ENCODE measurements at places on chromosomes 7 and 10.

DNA sequence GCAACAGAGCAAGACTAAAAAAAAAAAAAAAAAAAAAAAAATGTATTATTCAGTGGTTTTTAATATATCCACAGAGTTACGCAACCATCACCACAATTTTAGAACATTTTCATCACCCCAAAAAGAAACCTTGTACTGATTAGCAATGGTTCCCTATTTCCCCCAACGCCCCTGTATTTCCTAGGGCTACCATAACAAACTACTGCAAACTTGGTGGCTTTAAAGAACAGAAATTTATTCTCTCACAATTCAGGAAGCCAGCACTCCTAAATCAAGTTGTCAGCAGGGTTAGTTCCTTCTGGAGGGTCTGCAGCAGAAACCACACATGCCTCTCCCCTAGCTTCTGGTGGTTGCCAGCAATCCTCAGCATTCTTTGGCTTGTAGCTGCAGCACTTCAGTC is 5.9 kb upstream of the NUP42 start:
- DNase-seq: no peak

- DNase-seq: no peak
Measured at GRCh38 chr10:93143281-93143680, 69.6 kb downstream of the CYP26A1 start.

DNA sequence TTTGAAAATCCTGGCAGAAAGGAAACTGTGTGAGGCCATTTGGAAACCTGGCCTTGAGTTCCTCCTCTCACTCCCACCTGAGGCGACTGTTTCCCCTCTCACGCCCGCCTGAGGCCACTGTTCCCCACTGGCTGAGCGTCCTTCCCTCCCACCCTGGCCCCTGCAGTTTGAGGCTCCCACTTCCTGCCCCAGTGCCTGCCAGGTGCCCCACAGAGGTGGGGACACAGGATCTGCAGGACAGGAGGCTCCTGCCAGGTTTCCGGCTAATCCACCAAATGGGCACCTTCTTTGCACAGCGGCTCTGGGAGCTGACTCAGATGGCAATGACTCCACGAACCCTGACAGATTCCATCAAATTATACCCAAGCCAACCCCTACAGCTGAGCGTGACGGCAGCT is 24.3 kb upstream of the LARP4B start:
- no peak for DNase-seq

GRCh38 chr10:111234914-111235302 is 158.1 kb downstream of the ADRA2A start:
- DNase-seq: no peak

GRCh38 chr7:13181216-13181615 is 493.8 kb downstream of the ARL4A start:
- no peak for DNase-seq

DNA sequence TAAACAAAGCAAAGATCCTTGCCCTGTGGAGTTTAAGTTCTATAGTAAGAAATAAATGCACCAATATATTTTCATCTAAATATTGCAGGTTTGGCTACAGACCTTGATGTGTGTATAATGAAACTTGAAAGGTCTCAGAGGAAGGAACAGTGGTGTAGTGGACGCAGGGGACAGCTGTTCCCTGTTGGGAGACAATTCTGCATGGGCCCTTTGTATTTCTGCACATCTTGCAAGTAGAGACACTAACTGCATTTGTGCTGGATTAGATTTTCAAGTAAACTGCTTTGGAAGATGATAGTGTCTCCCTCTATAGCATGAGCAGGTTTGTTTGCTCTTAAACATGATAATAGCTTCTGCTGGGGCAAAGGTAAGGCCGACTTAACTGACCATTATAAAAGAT is 57.5 kb upstream of the FAM133B start:
- no peak for DNase-seq

DNA sequence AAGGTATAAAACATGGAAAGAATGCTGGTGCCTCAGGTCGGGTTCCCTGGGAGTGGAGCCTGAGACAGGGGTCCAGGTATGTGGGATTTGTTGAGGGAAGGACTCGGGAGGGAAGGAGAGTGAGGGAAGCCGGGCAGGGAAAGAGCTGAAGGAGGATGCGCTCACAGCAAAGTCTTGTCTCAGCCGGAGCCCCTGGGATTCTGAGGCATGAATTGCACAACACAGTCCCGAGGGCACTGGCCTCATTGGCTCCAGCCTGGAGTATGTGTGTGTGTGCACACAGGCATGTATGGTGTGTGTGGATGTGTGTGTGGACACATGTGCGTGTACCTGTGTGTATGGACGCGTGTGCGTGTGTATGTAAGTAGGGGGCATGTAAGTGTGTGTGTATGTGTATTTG is 87.4 kb downstream of the WDFY4 start:
- DNase-seq: no peak

GRCh38 chr10:130202984-130203621 is 66.9 kb downstream of the GLRX3 start:
- DNase-seq: no peak

DNA sequence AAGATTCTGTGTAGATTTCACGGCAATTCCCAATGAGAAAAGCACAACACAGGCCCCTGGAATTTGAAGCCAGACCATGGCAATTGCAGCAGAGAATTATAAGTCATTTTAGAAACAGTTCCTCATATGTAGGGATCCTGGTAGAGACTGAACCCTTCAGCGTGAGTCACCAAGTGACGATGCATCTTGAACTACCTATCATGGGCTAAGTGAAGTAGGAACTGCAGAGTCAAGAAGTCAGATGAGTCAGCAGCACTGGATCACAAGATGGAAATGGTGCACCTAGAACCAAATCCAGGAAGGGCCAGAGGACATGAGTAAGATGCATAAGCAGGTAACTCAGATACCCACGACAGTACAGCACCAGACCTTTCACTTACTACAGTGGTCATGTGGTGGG is 140.0 kb upstream of the TPK1 start:
- DNase-seq: no peak

DNA sequence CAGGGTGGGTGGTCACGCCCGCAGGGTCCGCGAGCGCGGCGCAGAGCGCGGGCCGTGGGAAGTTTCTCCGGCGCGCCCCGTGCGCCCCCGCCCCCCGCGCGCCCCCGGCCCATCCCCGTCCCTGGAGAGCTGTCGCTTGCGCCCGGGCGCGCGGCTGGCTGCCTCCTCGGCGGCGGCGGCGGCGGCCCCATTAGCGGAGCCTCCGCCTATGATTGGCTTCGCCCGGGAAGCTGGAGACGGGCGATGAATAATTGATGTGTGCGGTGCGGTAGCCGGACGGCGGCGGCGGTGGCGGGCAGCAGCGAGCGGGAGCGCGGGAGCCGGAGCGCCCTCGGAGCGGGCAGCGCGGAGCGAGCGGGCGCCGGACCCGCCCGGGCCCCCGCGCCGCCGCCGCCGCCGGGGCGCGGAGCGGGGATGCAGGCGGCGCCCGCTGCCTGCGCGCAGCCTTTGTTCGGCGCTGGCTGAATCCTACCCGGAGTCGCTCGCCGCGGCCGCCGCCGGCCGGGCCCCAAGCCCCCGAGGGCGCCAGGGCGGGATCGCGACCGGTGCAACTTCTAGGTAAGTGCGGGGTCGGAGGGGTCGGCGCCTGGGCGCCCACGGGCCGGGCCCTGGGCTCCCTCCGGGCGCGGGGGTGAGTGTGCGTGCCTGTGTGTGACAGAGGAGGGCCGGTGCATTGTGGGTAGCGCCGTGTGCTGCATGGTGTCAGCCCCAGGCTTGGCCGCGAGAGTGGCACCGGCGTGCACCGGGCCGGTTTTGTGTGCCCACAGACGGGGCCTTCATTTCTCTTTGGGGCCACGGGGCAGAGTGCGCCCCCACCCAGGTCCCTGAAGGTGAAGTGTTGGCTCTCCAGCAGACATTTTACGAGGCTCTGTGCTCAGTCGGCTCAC is 103.8 kb upstream of the PPIF start:
- DNase-seq: peak; percentile 70

GRCh38 chr7:111682588-111683340 is 120.5 kb upstream of the IMMP2L start:
- DNase-seq: no peak

DNA sequence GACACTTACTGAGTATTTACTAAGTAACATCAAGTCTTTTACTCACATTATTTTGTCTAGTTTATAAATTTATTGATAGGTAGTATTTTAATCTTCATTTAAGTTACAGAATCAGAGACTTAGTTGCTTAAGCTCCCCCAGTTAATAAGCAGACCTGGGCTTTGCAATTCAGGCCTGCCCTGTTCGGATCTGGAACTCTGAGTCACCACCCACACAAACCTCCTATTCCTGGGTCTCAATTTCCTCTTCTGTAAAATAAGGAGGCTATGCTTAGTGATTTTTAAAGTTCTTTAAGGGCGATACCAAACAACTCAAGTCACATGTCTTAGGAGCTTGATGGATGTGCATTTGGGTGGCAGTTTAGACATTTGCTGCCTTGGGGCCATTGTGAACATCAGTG is 3.5 kb upstream of the MGAM start:
- DNase-seq: no peak

GRCh38 chr10:78367751-78368150 is 334.1 kb downstream of the RPS24 start:
- no peak for DNase-seq

GRCh38 chr7:107044347-107045194 is at the start of gene PRKAR2B:
TSS of gene PRKAR2B (plus strand) at chr7:107044705. CDS start at chr7:107044908, 203 bp downstream.
- DNase-seq: peak; percentile 83
